ENCODE measurements at places on chromosomes 1 and 21. TPM values are rescaled to one million over a fixed set of nuclear protein-coding genes. Genes with fewer than 3 reads are reported as not detected.

OBSCN gene
- 3.4 TPM for total RNA-seq

HAO2 gene
- not detected for total RNA-seq

SLC35F3 gene
- total RNA-seq, result 0.71 TPM

TMPRSS15 gene
- not detected for total RNA-seq

L1TD1 gene
- total RNA-seq, result 0.18 TPM

MROH9 gene
- not detected for total RNA-seq

CR1L gene
- total RNA-seq, result not detected

BRDT gene
- not detected for total RNA-seq

C1orf105 gene
- total RNA-seq, result not detected

PTPN14 gene
- total RNA-seq, result 21.0 TPM

TPR gene
- total RNA-seq, result 33.1 TPM

FCRL3 gene
- total RNA-seq, result not detected

SUSD4 gene
- total RNA-seq, result 0.29 TPM

PLEKHA6 gene
- total RNA-seq, result 3.9 TPM

PRDM16 gene
- total RNA-seq, result 1.1 TPM

MATN1 gene
- not detected for total RNA-seq

FNBP1L gene
- total RNA-seq, result 8.1 TPM

RGS16 gene
- total RNA-seq, result not detected

CTSS gene
- total RNA-seq, result 1.2 TPM

SDF4 gene
- 244 TPM for total RNA-seq

HSF2BP gene
- total RNA-seq, result 4.3 TPM

OLIG2 gene
- total RNA-seq, result not detected

DCST1 gene
- not detected for total RNA-seq

TNFRSF8 gene
- 4.0 TPM for total RNA-seq

PRR9 gene
- total RNA-seq, result not detected

ANKRD13C gene
- 15.6 TPM for total RNA-seq

FBXO28 gene
- 21.4 TPM for total RNA-seq

CDK18 gene
- 0.29 TPM for total RNA-seq

E2F2 gene
- total RNA-seq, result 0.86 TPM

GUCA2B gene
- not detected for total RNA-seq

LPAR3 gene
- 3.7 TPM for total RNA-seq
